ENCODE measurements at places on chromosomes 3 and 15. TPM values are rescaled to one million over a fixed set of nuclear protein-coding genes. Genes with fewer than 3 reads are reported as not detected.

Gene CLDN1
- total RNA-seq, result 39.3 TPM

- DNase-seq, result no peak
These were observed 412.9 kb upstream of the GRM7 start for GRCh38 chr3:6448011-6448410.

DNA sequence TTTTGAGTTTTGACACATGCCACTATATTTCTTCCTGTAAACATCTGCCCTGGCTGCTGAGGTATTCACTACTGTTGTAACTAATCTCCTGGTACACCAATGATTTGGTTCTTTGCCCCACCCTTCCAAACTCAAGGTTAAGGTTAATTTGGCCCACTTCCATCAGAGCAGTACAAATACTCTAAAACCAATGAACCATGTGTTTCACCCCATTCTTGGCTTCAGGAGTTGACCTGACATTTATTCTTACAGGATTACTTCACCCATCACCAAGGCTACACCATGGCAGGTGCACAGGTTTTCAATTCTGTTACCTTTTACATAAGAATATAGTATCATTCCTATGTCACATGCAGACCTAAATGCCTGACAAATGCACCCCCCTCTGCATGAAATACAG lies 1179.9 kb downstream of the ZPLD1 start:
- no peak for DNase-seq

Gene OSTN
- not detected for total RNA-seq

Gene EPM2AIP1
- total RNA-seq, result 12.2 TPM

GRCh38 chr3:189529889-189530471 lies 101.2 kb upstream of the TP63 start:
- DNase-seq, result no peak

DNA sequence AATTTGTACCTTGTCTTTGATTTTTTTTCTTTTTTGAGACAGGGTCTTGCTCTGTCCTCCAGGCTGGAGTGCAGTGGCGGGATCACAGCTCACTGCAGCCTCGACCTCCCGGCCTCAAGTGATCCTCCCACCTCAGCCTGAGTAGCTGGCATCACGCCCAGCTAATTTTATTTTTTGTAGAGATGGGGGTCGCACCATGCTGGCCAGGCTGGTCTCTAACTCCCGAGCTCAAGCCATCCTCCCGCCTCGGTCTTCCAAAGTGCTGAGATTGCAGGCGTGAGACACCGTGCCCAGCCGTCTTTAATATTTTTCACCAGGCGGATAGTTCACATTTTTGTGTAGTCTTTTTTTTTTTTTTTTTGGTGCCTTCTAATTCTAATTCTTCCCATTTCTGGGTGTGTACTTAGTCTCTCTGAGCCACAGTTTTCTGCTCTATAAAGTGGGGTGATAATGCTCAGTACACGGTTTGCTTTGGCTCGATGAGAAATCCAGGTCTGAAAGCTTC lies 528 bp upstream of the TATDN2 start:
- no peak for DNase-seq

Gene HDGFL3
- total RNA-seq, result 22.9 TPM

Gene SEC11A
- 200 TPM for total RNA-seq

Gene SV2B
- total RNA-seq, result not detected

DNA sequence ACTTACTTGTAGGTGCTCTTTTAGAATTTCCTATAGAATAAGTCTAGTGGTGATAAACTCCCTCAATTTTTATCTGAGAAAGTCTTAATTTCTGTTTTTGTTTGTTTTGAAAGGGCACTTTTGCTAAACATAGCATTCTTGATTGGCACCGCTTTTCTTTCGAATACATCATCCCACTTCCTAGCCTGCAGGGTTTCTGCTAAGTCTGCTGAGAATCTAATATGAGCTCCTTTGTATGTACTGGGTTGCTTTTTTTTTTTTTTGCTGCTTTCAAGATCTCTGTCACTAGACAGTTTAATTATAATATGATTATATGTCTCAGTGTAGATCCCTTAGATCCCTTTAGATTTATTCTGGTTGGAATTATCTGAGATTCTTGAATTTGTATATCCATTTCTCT lies 21.5 kb downstream of the PFN2 start:
- DNase-seq, result no peak

DNA sequence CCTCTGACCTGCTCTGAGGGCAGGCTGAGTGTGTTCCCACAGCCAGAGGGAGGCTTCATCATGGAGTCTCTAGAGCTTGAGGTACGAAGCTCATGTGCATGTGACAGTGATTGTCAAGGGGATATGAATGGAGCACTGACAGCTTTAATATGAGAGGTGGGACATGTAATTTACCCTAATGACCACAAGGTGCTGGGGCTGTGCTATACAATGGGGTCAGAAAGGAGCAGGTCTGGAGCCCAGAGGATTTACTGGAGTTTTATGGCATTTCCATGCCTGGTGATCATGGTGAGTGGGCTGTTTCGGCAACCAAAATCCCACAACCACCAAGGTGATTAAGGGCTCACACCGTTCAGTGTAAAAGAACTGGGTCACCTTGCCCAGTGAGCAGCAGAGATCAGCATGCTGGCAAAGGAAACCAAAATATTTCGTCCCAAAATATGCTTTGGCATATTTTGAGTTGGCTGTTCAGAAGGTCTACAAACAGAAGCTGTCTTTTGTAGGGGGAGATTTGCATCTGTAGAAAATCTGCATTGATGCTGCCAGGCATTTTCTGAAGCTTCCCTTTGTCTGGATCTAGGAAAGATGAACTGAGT lies 40.1 kb upstream of the RASGRF1 start:
- DNase-seq, result no peak

DNA sequence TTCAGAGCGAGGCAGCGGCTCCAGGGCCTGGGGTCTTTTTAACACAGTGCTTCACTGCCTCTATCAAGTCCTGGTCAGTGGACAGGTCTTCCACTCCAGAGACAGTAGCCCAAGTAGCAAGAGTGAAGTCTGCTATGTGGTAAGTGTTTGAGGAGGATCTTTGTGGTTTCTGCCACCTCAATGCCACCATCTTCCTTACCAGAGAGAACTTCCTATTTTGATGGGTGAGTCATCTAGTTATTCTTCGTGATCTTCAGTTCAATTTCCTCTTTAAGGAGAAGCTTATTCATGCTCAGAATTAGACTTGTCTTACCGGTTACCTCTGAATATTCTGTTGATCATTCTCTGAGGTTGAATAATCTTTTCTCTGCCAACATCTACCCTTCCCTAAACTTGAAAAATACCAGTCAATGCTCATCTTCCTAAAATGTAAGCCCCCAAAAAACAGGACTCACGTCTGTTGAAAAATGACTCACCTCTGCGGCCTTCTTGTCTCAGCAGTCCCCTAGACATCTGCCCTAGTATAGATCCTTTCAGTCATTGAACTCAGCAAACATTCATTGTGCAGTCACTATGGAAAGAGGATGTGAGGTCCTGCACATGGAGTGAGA lies 32.2 kb upstream of the BCL6 start:
- DNase-seq, result no peak

DNA sequence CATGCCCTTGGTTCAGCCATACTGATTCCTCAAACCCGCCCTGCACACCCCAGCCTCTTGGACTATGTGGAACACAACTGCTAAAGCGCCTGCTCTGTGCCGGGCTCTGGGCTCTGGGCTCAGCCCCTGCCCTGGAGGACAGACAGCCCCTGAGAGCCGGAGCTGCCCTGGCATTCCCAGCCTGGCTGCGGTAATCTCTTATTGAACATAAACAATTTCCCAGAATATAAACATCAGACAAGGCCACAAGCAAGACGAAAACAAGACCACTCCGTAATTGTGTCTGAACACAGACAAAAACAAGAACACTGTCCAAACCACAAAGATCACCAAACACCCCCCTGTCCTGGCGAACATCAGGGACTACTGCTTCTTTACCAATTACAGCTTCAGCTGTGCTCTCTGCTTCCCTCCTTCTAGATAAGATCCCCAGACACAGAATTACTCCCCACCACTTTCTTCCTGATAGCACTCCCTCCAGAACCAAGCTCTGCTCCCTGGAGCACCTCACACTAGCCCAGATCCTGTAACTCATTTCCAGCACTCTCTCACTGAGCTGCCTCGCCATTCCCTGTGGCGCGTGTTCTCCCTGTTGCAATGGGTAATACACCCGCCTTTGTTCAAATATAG lies 57.1 kb upstream of the TLE3 start:
- DNase-seq, result no peak

Gene EAF2
- total RNA-seq, result 4.6 TPM

DNA sequence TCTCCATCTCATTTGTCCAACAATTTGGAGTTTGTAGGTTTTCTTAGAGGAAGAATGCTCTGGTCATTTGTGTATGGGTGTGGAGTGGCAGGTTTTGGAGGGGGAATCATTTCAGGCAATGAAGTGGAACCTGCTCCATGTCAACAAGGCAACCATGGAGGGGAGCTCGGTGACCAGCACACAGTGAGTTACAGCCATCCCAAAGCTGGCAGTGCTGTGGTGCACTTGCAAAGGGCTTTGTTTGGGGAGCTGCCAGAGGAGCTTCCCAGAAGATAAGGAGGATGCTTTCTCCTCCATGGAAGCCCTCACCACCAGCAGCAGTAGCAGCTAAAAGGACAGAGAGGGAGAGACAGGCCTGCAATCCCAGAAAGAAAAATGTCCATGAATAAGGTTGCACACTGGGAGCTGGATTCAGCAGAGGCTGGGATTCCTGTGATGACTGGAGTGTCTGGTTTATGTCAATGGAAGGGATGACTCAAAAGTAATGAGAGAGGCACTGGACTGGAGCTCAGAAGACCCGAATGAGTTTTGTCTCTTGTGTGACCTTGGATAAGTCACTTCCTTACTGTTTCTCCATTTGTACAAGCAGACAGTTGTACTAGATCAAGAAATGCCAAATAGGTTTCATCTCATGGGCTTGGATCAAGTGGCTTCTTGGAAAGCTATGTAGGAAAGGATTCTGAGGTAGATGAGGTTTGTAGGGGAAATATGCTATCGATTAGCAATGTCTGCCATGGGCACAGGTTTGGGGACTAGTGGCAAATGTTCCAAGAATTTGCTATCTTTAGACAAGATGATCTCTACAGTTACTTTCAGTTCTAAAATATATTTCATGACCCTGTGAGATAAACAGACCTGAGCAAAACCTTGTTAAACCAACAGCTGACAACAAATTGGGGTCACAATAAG lies 27.2 kb upstream of the UBE2Q2 start:
- no peak for DNase-seq

DNA sequence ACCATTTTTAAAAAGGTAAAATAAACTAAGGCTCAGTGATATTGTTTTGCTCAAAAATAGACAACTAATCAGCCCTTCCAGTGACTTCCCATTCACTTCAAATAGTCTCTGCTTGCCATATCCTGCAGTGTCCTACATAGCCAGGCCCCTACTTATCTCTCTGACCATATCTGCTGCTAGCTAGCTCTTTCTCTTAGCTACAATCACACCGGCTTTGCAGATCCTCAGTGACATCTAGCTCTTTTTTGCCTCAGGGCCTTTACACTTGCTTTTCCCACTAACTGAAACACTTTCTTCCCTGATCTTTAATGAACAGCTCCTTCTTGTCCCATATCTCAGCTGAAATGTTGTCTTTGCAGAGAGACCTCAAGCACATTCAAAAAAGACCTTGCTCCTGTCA lies 161.3 kb downstream of the IL5RA start:
- DNase-seq, result no peak

GRCh38 chr3:30518181-30518864 lies 88.1 kb upstream of the TGFBR2 start:
- DNase-seq, result no peak

DNA sequence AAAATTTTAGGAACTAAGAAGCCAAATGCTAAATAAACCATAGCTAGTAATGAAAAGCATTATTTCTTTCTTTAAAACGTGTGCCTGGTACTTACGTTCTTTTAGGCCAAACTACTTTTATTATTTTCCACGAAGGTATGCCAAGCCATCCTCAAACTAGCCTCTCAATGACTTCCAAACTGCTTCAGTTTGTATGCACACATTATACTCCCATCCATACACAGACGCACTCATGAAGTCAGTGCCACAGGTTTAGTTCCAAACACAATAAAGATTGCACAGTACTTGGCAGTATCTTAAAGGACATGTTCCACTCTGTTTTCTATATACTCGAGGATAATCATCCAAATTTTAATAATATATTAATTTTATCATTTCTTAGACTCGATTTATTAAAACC lies 609.2 kb upstream of the ZNF385D start:
- DNase-seq, result no peak

DNA sequence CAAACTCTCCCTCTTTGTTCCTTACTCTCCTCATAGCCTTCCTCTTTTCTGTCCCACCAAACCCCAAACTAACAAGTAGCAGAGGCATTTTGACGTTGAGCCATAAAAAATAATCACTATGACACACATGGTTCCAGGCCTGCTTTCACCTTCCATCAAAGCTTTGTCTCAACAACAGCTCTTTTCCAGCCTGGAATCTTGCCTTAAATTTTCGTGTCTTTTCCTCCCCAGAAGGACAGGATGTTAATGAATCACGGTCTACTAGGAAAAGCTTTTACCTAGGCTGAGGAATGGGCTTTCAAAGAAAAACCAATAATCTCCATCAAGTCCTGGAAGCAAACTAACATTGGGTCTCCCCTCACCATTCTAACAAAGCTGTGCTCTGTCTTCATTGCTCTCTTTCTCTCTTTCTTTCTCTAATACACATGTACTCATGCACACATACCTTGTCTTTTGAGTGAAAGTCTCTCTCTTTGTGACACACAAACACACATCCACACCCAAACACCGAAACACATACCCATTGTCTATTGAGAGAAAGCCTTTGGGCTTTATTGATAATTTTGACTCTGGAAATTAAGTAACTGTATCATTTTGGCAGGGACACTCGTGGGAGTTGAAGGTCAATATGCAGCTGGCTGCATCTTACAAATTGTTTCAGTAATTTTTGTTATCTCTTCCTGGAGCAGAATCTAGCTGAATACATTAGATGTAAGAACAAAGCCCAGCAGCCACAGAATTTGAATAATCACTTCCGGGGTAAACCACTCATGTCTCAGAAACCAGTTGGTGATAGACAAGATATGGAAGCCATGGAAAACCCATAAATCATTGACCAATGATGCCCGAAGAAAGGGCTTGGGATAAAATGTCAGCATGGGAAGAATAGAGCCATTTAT lies 107.4 kb upstream of the SLC4A7 start:
- DNase-seq, result no peak

GRCh38 chr15:39140060-39140604 lies 440.7 kb upstream of the THBS1 start:
- DNase-seq, result peak; percentile 71

Gene PLSCR5
- not detected for total RNA-seq

Gene RPP25
- total RNA-seq, result 35.3 TPM

DNA sequence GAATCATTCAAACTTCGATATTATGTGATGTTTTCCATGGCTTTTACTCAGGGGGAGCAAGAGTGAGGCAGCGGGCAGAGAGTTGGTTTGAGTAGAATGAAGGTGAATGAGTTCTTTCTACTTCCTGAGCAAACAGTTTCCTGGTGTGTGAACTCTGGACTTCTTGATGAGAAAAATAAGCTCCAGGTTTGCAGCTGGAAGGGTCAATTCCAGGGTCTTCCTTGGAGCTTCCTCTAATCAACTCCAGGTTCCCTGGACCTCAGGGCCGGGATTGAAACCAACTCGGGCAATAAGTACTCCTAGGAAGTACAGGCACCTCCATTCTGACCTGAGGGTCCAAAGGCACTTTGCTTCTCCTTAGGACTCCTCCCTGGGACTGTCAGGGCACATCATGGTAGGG lies 243.6 kb upstream of the ONECUT1 start:
- no peak for DNase-seq
